DMS79 treated with DMSO at 0.1 percent for 48 hours (cell line): ENCODE measurements at places on chromosomes 12 and 14.
A peak's percentile ranks its signal among the peaks of the same experiment; 100 is the strongest.

DNA sequence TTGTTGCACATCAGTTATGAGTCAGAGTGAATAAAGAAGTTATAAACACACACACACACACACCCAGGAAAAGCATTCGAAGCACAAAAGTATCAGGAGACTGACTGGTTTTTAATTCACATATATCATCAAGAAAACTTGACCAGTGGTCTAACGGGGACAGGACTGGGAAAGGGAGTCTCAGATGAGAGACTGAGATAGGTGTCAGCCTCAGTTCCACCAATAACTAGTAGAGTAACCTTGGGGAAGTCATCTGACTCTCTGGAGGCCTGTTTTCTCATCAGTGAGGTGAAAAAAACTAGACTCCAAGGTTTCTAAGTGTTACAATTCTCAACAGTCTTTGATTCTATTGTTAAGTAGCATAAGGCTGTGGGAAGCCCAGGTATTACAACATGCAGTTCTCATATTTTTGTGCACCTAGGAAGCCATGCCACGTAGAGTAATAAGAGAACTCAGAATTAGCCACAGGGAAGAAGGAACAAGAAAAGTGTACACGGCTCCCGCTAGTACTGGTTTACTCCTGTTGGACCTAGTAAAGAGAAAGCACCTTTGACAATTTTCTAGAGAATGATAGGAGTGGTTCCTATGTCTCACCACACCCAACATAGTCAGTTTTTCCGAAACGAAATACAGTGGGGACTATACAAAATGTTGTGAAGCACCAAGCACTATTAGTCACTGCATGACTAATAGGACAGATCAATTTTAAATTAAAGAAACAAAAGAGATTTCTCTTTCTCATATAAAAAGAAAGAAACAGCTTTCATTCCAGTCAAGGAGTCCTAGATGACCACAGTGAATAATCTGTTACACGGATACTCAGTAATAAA is 5.0 kb downstream of the PPTC7 start:
- no peak for DNase-seq

DNA sequence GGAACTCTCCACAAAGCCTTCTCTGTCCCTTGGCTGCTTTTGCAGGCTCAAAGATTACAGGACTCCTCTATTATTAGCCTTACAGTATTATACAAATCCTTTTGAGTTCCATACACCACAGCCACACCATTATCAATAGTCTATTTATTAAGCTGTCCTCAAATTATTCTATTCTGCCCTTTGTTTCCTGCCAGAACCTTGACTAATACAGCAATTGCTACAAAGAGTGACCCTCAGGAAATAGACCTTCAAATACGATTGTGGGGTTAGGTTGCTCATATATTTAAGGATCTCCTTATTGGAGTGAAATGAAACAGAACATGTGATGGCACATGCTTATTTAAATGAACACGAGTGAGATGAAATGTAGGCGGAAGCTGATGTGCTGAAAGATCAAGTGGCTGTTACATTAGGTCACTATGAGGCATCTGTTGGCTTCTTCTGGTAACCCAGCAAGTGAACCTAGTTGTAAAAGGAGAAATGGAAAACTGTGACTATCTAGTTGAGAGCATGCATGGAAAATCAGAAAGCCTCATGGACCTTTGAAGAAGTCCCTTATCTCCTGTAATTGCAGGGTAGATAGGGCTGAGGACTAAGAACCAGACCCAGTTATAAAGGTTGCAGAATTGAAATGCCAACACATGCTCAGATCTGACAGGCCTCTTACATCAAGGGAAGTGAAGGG is 75.5 kb downstream of the AVPR1A start:
- no peak for DNase-seq

DNA sequence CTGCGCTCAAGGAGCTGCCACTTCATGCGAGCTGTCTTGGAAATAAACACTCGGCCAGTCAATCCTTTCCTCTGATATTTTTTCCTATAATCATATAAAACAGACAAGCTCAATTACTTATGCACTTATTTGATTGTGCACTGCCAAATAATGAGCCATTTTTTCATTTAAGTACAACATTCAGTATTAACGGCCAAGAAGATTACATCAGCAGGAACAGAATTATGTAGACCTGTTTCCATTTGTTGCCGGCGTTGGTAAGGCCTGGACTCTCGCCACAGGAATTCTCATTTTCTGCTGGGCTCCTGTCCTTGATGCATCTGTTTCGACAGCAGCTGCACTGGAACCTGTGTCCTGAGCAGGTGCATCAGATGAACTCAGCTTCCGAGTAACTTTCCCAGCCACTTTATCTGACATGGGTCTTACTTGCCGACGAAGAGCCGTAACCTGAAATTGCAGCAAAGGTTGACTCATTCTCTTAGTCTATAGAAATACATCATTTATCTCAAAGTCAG is 110.2 kb downstream of the KIF21A start:
- DNase-seq = no peak

- DNase-seq = no peak
Observed at GRCh38 chr14:90111895-90112534, 50.2 kb downstream of the KCNK13 start.

- DNase-seq = no peak
Observed at GRCh38 chr12:5440978-5441377, 9.1 kb downstream of the NTF3 start.

DNA sequence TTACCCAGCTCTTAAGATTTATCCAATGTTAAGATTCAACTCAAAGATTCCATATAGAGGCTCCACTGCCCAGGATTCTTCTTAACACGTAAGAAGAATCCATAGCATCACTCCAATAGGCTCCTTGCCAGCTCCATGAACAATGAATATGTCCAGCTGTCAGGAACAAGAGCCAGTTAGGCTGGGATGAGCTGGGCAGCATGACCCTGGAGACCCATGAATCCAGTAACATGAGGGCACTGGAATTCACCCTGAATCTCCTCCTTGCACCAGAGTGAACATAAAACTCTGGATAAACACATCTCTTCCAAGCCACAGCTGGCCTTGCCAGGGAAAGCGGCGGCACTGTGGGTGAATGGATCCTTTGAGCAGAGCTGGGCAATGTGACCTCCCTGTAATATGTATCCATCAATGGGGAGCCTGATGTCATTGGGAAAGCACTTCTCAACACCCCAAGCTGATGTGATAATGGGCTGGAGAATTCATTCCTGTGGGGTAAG is 24.4 kb upstream of the TC2N start:
- no peak for DNase-seq

- peak; percentile 82 for DNase-seq
Observed at GRCh38 chr14:21543521-21543960, 17.4 kb upstream of the SALL2 start.

DNA sequence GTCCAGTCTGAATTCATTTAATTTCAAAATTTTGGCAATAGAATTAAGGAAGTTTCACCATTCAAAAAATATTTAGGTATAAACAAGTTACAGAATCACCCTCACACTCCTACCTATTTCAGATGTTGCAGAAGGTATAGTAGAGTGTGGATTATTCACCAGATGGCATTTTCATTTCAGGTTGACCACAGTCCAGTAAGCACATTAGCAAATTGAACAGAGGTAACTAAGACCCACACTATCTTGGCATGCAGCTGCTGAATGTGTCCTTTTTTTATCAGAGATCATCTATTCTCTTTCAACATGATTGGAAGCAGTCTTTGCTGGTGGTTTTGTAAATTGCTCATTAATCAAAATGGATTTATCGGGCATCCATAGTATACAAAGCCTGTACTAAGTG is 151.8 kb upstream of the GARIN6 start:
- DNase-seq = no peak

- no peak for DNase-seq
Observed at GRCh38 chr14:46653031-46653755, 1.6 kb upstream of the RPL10L start.

DNA sequence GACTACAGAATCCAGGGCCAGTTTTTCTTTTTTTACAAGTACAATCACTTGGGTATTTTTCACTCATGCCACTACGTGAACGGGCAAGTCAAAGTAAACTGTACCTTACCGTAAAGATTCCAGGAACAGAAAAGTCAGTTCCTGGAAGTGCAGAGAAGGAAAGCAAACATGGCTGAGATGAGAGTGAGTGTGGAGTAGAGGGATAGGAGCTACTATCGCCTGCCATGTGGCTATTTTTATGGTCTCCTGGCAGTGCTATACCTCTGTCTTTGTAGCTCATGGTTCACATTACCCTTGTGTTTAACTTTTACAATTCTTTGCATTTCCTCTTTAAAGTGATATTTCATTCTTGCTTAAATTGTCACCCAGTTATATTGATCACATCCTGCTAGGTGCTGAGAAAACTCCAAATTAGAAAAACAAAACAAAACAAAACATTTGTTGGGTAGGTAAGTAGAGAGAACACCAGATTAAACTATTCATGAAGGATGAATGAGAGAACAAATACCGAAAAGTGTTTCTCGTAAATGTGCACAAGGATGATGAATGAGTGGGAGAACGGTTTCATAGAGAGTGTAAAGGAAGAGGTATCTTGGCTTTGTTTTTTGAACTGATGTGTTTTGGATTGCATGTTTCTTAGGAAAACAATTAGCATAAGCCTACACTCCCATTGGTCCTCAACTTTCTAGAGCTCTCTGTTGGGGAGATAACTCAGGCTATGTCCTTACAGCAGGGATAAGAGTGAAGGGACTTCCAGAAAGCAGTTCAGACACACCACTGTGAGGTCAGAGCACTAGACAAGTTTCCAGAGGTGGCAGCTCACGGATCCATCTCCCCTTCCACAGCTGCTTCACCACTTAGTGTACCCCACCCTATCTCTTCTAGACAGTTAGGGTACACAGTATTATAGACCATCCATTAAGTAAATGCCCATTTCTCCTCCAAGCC is 163.7 kb downstream of the IPO8 start:
- DNase-seq = no peak

DNA sequence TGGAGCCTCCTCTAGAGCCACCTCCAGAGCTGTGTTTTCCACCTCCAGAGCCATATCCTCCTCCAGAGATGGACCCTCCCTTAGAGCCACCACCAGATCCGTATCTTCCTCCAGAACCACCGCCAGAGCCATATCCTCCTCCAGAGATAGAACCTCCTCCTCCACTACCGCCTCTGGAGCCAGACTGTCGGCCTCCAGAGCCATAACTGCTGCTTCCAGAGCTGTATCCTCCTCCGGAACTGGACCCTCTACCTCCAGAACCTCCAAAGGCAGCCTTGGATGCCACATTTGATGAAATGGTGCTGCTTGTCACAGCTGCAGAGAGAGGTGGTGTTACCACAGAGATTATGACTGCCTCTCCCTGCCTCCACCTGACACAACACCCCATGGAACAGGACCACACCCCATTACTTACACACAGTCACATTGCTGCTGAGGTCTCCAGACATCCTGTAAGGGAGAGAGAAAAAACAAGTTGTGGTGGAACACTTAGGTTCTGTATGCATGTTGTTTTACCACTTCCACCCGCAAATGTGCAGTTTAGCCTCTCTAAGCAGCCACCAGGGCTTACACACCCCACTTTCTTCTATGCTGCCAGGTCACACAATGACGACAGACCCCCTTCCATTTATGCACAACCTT is 6.8 kb downstream of the KRT2 start:
- no peak for DNase-seq

GRCh38 chr14:22487401-22487800 is 101.6 kb downstream of the DAD1 start:
- no peak for DNase-seq

DNA sequence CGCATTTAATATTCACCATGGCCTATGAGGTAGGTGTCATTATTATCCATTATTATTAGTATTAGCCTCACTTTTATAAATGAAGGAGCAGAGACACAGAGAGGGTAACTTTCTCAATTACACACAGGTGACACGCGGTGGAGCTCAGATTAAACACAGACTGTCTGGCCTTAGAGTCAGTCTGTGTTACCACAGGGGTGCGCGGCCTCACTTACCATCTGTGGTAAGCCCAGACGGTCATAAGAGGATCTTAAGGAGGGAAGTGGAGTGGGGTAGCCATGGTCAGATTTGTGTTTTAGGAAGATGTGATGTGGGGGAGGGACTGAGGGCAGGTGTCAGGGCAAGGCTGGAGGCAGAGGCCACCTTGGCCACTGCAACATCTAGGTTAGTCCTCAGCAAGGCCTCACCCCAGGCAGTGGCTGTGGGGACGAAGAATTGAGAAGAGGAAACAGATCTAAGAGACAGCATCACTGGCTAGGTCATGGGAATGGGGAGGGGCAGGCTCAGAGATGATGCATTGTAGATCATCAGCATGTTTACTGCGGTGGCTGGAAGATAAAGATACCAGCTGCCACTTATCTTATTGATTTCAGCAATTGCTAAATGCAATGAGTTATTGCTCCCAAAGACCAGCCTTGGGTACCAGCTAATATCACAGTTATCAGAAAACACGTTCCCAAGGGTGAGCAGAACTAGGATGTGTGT is 67.1 kb downstream of the SERPINA3 start:
- no peak for DNase-seq

GRCh38 chr14:46581036-46581671 is 70.4 kb downstream of the RPL10L start:
- DNase-seq = no peak

GRCh38 chr12:97753332-97753731 is 290.7 kb downstream of the RMST start:
- no peak for DNase-seq

GRCh38 chr14:23578560-23579310 is at the start of gene JPH4:
JPH4 (minus strand) TSS chr14:23578790; CDS start chr14:23577453, 1,337 bp downstream.
- DNase-seq = peak; percentile 32

DNA sequence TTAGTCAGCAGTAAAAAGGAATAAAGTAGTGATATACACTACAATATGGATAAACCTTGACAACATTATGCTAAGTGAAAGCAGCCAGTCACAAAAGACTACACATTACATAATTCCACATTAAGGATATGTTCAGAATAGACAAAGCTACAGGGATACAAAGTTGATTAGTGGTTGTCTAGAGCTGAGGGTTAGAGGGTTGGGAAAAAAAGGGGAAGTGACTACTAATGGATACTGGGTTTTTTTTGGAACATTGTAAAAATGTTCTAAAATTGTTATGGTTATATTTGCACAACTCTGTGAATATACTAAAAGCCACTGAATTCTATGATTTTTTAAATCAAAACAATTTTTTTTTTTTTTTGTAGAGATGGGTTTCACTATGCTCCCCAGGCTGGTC is 4.8 kb upstream of the NGDN start:
- no peak for DNase-seq

- DNase-seq = no peak
Observed at GRCh38 chr12:89568484-89568883, 42.6 kb upstream of the POC1B start.

DNA sequence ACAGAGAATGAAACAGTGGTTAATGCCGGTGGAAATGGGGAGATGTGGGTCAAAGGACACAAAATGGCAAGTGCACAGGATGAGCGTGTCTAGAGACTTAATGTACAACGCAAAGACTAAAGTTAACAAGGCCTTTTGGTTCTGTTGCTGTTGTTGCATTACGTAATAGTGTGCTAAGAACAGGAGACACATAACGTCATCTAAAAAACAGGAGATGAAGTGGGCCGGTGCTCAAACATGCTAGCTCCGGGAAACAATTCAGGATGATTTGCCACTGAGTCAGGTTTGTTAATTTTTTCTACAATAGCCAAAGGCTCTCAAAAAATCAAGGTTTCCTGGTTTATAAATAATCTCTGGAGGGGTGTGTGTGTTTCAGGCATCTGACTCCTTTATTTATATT is 55.5 kb downstream of the ETV6 start:
- DNase-seq = no peak

- DNase-seq = no peak
Observed at GRCh38 chr14:95504135-95505029, 12.1 kb downstream of the SYNE3 start.
